CD4-positive, alpha-beta memory T cell (primary cell): ENCODE measurements at places on chromosomes 3 and 15.

DNA sequence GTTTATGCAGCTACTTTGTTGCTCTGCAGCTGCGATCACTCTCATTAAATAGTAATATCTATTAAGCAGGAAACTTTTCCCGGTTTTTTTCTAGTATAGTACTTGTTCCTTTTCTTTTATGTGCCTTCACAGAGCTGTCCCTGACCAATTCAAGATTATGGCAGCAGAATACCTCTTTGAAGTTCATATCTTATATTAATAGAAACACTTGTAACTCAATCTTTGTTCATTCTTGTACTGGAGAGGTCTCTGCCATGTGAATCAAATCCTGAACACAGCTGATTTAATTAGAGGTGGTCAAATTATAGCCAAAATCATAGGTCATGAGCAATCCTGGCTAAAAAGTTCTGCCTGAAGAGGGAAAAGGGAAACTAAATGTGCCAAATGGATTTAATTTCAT lies 399.0 kb upstream of the ARHGEF26 start:
- no peak for DNase-seq

GRCh38 chr15:36911322-36911944 lies 188.9 kb downstream of the MEIS2 start:
- no peak for DNase-seq

DNA sequence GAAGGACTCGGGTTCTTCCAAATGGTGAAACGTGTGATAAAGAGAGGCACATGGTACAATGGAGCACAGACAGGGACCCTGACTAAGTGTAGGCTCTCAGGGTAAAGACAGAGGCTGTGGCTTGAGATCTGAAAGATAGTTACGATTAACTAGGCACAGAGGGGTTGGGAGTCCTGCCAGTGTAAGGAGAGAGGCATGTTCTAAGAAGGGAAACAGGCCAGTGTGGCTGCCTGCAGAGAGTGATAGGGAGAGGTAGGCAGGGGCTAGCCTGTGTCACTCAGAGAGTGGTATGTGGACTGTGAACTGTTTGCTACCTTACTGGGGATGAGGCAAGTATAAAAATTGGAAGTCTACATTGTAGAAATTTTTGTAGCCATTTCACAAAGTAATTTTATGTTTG lies 109.5 kb downstream of the PEX5L start:
- no peak for DNase-seq

GRCh38 chr3:101695779-101696372 lies 9.4 kb upstream of the RPL24 start:
- DNase-seq = peak; percentile 51

GRCh38 chr3:59367150-59367549 lies 317.3 kb upstream of the CFAP20DC start:
- no peak for DNase-seq

- DNase-seq = no peak
Observed at GRCh38 chr3:18100121-18100520, 325.0 kb downstream of the SATB1 start.

- DNase-seq = no peak
Observed at GRCh38 chr3:12884186-12884680, 42.9 kb upstream of the RPL32 start.

DNA sequence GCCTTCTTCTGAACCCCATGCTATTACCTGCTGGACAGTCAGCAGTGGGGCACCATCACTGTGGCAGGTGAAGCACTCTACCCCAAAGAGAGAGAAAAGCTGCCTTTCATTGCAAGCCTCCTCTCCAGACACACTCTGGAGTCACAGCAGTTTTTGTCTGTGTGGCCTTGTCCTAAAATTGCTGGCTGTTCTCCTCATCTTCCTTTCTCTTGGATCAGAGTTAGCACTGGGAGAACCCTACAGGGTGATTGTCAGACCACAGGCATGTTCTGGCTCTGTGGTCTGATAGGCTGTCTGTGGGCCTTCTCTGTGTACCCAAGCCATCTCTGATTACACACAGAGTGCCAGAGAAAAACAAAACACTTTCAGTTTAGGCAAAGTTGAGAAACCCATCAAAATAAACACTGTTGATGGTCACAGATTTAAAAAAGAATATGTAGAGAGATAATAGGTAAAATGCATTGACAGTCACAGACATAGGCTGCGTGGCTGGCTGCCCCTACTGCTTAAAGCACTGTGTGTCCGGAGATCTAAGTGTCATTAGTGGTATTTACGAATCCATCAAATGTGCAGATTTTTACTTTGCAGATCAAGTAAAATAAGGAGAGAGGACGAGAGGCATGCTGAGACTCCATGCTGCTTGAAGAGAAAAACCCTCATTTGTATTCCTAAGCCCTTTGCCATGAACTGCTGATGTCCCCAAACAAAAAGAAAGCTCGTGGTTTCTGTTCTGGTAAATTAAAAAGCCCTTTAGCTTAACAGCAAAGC lies 689.9 kb downstream of the TUSC7 start:
- DNase-seq = no peak

DNA sequence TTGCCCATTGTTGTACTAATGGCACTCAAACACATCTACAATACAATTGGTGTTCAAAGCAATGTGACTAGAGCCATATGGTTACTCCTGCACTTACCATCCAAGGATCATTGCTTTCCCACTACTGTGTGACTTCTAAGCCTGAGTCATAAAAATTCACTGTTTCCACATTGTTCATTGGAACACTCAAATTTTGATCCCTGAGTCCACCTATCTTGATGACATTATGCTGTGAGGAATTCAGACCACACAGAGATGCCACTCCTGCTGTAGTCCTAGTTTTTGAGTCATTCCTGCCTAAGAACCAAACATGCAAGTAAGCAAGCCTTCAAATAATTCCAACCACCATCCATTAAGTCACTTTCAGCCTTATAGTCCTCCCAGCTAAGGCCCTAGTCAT lies 176.2 kb downstream of the EFHB start:
- no peak for DNase-seq

DNA sequence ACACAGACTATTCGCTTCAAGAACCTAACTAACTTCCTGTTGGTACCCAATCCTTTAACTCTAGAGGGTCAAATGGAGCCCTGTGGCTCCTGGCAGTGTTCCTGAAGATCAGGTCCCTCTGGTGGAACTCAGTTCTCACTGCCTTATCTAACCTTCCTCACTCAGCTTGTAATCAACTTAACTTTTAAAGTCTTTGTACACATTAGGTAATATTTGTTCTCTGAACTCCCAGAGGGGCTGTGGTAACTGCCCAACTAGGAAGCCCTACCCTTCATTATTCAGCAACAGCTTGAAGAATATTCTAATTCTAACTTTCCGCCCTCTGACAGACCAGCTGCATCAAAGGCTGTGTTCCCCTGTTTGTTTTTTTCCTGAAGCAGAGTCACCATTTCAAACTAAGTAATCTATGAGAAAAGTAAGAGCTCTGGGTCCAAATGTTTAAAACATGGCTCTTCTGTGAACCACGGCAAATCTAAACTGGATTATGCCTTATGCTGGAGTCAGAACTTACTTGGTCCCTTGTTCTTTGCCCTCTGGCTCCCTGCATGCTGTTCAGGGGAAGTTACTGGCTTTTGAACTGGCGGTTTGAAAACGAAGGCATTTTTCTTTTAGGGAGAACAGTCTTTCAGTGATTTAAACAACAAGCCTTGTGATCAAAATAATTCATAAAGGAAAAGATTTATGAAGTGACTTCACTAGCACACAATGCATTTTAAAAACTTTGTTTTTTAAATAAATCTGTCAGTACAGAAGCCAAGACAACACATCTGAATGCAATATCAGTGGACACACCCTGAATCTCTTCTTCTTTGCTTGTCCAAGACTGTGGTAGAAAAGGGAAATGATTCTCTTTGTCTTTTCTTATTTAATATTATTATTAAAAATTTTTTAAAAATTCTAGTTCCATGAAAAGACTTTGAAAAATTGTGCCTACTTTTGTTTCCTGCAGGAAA lies 365.6 kb downstream of the TIGIT start:
- no peak for DNase-seq

DNA sequence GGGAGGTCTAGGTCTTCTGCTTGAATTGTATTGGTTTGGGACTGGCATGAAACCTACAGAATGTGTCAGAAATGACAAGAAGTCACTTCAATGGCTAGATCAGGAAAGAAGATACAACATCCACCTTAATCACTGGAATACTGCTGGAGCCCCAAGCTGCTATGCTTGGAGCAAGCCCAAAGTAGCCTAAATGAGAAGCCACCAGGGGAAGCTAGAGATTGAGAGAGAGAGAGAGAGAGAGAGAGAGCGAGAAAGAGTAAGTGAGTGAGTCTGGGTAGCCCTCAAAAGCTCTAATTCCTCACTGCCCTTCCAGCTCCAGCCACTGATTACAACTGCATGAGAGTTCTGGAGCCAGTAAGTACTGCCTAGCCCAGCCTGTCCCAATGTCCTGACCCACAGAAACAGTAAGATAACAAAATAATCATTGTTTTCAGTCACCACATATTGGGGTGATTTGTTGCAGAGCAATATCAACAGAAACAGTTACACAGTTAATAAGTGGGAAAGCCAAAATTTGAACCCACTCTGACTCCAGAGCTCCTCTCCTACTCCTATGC lies 529.2 kb upstream of the GOLIM4 start:
- DNase-seq = no peak

DNA sequence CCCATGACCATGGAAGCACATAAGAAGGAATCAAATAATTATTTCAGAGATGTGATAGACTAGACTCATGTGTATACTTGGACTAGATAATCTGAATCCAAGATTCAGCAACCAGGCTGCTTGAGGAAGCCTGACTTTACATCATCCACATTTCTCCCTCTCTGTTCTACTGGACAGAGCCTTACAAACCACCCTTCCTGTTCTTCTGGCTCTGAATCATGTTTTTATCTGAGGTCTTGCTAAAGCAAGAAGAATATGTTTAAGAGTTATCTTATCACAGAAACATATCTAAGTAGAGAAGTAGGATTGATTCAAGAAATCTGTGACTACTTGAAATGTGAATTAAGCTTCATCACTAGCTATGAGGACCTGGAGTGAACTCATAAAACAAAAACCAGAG lies 71.1 kb upstream of the SLC24A5 start:
- DNase-seq = no peak

DNA sequence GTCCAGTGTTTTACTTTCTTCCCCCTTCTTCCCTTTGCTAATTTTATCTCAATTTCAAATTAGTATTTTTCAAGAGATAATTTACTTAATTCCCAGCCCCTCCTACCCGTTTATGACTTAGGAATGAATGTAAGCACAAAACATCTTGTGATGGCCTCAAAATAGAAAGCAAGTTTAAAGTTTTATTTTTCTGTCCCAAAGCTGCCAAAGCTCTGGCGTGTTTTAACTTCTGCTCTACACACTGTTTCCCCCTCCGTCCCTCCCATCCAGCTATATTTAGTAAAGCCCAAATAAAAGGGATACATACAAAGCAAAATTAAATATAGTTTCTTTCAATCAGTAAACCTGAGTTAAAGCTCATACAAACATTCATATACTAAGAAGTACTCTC lies 59.9 kb downstream of the IGF2BP2 start:
- DNase-seq = no peak

- no peak for DNase-seq
Observed at GRCh38 chr3:87423336-87423735, 147.0 kb upstream of the POU1F1 start.

- DNase-seq = no peak
Observed at GRCh38 chr15:77901921-77902750, 175.4 kb downstream of the TBC1D2B start.

GRCh38 chr3:71050166-71050537 lies 533.4 kb downstream of the FOXP1 start:
- DNase-seq = no peak

GRCh38 chr15:51708013-51708412 lies 26.7 kb downstream of the SCG3 start:
- no peak for DNase-seq

- DNase-seq = no peak
Observed at GRCh38 chr3:9411302-9411701, 13.9 kb downstream of the SETD5 start.

GRCh38 chr3:155352900-155353490 lies 59.5 kb upstream of the STRIT1 start:
- no peak for DNase-seq

DNA sequence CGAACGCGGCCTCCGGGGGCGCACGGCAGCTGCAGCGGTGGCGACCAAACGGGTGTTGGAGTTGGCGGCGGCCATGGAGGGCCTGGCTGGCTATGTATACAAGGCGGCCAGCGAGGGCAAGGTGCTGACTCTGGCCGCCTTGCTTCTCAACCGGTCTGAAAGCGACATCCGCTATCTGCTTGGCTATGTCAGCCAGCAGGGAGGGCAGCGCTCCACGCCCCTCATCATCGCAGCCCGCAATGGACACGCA lies 725 bp downstream of the FEM1B start:
- no peak for DNase-seq

- no peak for DNase-seq
Observed at GRCh38 chr3:79521221-79521848, 246.5 kb downstream of the ROBO1 start.

- DNase-seq = no peak
Observed at GRCh38 chr3:65902304-65902793, 136.4 kb downstream of the MAGI1 start.

DNA sequence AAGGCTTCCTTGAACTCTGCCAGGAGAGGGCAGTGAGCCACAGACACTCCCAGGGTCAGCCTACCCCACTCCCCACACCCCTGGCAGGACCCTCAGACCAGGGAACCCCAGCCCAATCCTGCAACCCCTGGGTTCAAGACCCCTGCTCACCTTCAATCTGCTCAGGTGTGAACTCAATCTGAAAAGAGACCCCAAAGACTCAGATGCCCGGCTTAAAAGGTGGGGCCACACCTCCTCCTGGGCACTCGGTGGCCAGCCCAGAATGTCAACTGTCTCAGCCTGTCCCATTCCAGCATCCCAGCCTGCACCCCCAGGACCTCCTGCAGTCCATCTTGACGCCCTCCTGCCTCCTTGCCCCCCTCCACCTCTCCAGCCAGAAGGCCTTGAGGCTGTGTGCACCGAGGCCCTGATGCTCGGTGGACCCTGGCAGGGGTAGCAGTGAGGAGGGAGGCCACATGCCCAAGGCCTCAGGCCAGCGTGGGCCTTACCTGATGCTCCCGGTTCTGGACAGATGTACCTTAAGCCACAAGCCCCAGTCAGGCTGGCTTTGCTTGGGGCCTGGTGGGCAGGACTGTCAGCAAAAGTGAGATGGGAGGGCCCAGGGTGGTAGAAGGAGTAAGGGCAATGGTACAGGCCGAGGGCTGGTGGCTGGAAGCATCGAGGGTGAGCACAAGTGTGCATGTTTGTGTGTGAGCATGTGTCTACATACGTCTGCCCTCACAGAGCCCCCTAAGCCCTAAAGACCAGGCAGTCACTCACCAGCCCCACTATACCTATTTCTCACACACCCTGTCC lies 2.2 kb downstream of the MYL3 start:
- peak; percentile 14 for DNase-seq
